G401 (cell line): ENCODE measurements at places on chromosomes 16 and 17. TPM values are rescaled to one million over a fixed set of nuclear protein-coding genes. Genes with fewer than 3 reads are reported as not detected.
A peak's percentile ranks its signal among the peaks of the same experiment; 100 is the strongest.

Gene MSLN
- 0.14 and 1.8 TPM in 2 replicates for total RNA-seq

Gene DGKE
- total RNA-seq = 9.5 and 12.8 TPM in 2 replicates

Gene ITGAD
- total RNA-seq = not detected in 2 replicates

Gene USP6
- not detected in 2 replicates for total RNA-seq

Gene STX1B
- 0.37 and 5.4 TPM in 2 replicates for total RNA-seq

Gene KCNG4
- not detected in 2 replicates for total RNA-seq

DNA sequence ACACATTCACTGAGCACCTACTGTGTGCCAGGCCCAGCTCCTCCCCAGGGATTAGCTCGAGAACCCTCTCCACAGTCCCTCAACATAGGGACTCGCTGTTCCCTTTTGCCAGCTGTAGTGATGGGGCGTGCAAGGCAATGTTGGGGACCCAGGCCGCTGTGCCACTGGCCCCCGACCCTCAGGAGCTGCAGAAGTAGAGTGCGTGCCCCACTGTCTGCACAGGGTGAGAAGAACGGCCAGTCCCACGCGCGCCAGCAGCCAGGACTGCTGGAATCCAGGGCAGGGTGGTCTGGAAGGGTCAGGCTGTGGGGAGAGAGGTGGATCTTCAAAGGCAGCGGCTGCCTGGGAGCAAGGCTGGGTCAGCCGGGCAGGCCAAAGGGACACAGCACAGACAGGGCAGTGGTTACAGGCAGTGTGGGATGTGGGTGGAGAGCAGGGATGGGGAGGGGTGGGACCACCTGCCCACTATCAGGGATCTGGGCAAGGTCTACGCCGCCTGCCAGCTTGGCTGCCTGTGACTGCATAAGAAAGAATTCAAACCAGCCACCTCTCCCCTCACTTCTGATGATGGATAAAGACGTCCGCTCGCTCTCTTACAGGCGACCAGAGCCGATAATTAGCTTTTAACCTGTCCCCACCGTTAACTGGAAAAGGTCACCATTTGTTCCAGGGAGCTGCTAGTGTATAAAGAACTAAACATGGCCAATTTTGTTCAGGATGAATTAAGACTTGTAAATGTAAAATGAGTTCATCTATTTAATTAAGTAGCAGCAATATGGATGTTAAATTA is 86.7 kb upstream of the GSE1 start:
- no peak for DNase-seq

DNA sequence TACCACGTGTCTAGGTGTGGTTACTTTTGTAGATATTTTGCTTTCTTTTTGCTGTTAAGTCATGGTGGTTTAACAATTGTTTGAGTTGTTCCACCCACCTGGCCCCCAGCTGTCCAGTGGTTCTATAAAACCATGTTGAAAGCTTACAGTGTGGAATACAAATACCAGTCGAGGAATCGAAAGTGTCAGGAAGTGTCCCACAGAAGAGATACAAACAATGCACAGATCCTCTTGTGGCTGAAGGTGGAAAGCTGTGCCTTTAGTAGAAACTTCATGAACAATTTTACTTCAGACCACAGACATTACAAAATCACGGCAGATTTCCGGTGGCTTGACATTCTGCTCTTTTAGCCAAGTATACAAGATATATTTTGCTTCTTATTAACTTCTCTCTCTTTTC is 782.4 kb upstream of the SOX9 start:
- DNase-seq = no peak

DNA sequence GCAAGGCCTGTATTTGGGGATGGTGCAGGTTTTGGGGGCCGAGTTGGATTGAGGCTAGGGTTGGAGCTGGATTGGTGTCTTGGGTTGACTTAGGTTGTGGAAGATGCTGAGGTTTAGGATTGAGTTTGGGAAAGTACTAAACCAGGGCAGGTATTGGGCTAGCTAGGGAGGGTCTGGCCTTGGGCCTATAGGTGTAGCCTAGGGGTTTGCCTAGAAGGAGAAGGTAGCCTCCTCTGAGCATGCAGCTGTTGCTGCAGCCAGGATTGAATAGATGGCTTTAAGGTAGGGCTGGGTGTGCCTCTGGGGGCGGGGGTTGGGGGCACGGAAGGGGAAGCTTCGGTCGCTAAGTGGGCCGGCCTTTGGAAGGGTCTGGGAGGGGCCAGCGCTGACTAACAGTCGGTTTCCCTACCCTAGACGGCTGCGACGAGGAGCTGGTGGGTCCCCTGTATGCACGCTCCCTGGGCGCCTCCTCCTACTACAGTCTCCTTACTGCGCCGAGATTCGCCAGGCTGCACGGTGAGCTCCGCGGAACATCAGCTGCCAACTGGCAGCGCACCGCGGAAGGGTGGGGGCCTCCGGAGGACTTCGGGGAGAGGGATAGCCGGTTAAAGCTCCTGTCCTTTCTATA is 1.2 kb downstream of the CNTNAP1 start:
- DNase-seq = peak; percentile 72

DNA sequence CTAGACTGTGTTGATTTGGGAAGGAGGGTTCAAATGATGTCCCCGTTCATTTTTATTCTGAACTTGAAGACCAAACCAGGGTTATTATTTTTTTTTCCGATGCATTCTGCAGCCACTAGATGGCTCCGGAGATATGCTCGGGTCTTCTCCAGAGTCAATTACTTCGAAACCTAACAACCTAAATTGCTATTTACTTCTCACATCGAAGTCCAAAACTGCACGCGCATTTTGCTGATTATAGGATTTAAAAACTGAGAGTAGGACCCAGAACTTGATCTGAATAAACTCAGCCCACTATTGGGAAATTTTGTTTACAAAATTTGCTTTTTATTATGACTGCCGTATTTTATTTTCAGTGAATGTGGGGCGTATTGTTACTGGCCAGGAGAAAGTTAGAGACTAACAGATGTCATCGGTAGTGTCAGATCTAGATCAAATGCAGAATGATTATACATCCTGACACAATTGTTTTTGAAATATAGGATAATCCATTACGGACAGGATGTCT is 263.8 kb downstream of the HS3ST3A1 start:
- peak; percentile 59 for DNase-seq

GRCh38 chr17:6914711-6915110 is 81.1 kb upstream of the ALOX12 start:
- DNase-seq = no peak

DNA sequence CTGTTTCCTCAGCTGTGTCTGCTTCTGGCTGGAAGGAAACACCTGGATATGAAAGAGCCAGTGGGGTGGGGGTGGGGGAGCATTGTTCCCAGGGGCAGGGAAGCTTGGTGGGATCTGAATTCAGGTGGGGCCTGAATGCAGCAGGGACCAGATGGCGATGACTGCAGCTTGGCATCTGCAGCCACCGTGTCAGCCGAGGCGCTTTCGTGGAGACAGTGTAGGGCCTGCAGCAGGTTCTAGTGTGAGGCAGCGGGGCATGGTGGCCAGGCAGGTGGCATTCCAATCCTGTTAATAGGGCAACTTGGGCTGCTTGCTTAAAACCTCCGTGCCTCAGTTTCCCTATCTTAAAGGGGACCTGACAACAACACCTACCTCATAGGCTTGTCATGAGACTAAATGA is 1.7 kb downstream of the PIK3R6 start:
- DNase-seq = no peak

DNA sequence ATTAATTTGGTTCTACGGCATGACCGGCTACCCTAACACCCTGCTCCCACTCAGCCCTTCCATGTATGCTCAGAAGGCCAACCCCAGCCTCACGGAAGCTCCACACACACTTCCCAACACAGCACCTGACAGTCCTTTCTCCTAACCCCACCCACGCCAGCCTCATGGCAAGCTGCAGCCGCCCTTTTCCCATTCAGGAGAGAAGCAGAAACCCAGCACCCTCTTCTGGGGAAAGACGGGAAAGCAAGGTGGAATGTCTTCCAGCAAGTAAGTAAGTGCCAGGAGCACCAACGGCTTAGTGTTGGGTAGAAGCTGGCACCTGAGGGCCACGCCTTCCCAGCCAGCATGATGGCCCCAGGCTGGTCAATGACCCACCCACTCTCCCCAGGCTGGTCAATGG is 32.1 kb downstream of the ABR start:
- DNase-seq = peak; percentile 72

- no peak for DNase-seq
Observed at GRCh38 chr16:1308036-1308976, 1.1 kb upstream of the UBE2I start.

DNA sequence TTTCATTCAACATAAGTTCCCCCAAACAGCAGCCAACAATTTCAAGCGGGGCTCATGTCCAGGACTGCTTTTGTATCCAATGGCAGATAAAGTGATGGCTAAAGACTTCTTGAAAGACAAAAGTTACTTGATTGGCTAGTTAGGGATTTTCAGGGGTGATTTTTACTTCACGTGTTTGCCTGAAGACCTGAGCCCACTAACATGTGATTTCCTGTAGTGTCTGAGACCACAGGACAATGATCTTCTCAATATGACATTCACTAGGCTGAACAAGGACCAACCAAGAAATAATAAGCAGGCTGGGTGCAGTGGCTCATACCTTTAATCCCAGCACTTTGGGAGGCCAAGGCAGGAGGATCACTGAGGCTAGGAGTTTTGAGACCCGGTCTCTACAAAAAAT is 10.4 kb downstream of the TVP23A start:
- DNase-seq = no peak

GRCh38 chr16:56986361-56986760 is 3.0 kb upstream of the NLRC5 start:
- no peak for DNase-seq

- peak; percentile 74 for DNase-seq
Observed at GRCh38 chr16:12095275-12096156, 119.0 kb downstream of the SNX29 start.

DNA sequence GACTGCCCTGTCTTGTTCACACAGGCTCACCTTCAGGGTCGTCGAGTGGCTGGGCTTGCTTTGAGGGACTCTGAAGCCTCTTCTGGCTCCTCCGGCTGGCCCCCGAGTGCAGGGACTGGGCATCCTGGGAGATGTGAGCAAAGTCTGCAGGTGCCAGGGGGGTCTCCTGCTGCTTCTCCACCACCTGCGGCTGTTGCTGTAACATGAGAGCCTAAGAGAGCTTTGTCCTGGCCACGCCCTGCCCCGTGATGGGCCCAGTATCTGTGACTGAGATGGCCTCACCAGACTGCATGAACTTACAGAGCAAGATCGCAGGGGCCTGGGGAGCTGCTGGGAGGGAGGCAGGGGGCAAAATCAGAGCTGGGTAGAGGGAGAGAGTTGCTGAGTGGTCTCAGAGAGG is 12.5 kb downstream of the ERN2 start:
- DNase-seq = no peak

DNA sequence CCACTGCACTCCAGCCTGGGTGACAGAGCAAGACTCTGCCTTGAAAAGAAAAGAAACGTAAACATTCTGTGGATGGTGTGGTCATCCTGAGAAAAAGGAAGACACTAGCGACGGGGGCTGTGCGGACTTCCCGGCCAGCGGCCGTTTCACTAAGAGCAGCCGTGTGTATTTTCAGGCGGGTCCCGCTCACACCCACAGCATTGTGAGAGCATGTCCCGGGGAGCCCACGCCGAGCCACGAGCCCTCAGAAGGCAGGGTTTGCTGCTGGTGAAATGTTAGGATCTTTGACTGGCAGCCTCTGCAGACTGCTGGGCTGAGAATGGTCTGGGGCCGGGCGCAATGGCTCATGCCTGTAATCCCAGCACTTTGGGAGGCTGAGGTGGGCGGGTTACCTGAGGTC is 40.3 kb downstream of the LMF1 start:
- no peak for DNase-seq

DNA sequence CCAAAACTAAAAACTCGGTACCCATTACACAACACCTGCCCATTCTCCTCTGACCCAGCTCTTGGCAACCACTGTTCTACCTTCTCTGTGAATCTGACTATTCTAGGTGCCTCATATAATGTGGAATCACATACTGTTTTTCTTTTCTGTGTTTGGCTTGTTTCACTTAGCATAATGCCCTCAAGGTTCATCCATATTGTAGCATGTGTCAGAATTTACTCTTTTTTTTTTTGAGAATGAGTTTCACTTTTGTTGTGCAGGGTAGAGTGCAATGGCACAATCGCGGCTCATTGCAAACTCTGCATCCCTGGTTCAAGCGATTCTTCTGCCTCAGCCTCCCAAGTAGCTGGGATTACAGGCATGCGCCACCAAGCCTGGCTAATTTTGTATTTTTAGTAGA is 59.5 kb upstream of the RBL2 start:
- DNase-seq = no peak

DNA sequence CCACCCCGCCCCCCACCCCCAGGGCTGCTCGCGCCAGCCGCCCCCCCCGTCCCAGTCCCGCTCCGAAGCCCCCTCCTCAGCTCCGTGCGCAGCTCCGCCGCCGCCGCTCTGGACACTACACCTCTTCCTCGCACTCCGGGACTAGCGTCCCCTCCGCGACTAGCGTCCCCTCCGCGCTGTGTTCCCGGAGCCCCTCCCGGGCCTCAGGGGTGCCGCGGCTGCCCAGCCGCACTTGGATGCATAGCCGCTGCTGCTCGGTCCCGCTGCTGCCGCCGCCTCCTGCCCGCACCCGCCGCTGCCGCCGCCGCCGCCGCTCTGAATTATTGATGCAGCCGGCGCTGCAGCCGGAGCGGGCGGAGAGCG is at the start of gene CBLN1:
Gene CBLN1 (minus strand): TSS at position 359 of the 363 bp plus-strand sequence. CDS start 373 bp downstream, outside the sequence.
- no peak for DNase-seq

- DNase-seq = no peak
Observed at GRCh38 chr17:78541488-78542206, 35.5 kb downstream of the DNAH17 start.

- DNase-seq = no peak
Observed at GRCh38 chr17:76732734-76733617, 4.2 kb downstream of the SRSF2 start.

- no peak for DNase-seq
Observed at GRCh38 chr17:46264456-46265198, 30.3 kb upstream of the LRRC37A start.

- no peak for DNase-seq
Observed at GRCh38 chr16:66269617-66270332, 96.7 kb upstream of the CDH5 start.

GRCh38 chr16:81756615-81757356 is 22.3 kb upstream of the PLCG2 start:
- no peak for DNase-seq

- no peak for DNase-seq
Observed at GRCh38 chr17:50183421-50183994, 17.7 kb downstream of the SGCA start.
